ENCODE measurements at places on chromosomes 7 and 10. TPM values are rescaled to one million over a fixed set of nuclear protein-coding genes. Genes with fewer than 3 reads are reported as not detected.

DNA sequence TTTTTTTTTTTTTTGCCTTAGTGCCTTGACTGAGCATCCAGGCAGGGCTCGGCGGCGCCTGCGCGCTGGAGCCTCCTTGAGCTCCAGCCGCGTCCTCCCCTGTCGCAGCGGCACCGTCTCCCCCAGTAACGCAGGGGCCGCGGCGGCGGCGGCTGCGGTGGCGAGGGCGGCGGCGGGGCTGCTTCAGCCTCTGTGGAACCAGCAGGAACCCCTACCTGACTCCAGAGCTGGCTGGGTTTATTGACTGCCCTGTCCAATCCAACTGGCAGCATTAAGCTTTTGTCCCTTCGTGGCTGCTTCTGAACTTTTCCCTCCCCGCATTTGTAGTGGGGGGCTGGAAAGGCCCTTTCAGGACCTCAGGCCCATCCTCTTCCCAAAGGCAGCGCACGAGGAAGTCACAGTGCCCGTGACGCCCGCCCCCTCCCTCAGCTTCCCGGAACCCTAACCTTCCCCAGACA is at the start of gene GPR85:
TSS of gene GPR85 (minus strand) at position 397 of the 458 bp plus-strand sequence. CDS start 2,106 bp downstream, outside the sequence.
- DNase-seq = no peak
- H3K27me3 ChIP-seq = no peaks in the 10 kb centered on the region
- no peaks in the 10 kb centered on the region for H3K4me1 ChIP-seq
- H3K4me3 ChIP-seq = peak within 1 kb of the TSS; percentile 54
- peak within 1 kb of the TSS; percentile 32 for H3K27ac ChIP-seq

DNA sequence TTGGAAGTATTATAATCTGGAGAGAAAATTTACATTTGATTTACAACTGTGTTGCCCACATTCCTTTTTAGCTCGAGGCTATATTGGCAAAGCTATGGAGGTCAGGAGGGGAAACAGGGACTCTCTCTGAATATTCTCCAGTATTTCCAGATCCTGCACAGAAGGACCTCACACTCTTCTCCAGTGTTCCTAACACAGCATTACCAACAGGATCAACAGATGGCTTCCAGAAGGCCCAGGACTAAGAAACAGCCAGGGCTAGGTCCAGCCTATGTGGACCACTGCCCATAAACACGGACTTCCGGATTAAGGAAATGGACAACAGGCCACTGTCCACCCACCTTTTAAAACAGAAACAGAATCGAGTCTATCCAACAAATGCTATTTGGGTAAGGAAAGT is 65.3 kb downstream of the CHCHD3 start:
- no peaks in the 10 kb centered on the region for H3K27me3 ChIP-seq
- H3K27ac ChIP-seq = no peak overlapping the region
- H3K36me3 ChIP-seq = no peaks in the 10 kb centered on the region
- no peak overlapping the region for H3K4me3 ChIP-seq
- H3K4me1 ChIP-seq = no peaks in the 10 kb centered on the region

SLC29A4 gene
- 2.7 TPM for total RNA-seq

DNA sequence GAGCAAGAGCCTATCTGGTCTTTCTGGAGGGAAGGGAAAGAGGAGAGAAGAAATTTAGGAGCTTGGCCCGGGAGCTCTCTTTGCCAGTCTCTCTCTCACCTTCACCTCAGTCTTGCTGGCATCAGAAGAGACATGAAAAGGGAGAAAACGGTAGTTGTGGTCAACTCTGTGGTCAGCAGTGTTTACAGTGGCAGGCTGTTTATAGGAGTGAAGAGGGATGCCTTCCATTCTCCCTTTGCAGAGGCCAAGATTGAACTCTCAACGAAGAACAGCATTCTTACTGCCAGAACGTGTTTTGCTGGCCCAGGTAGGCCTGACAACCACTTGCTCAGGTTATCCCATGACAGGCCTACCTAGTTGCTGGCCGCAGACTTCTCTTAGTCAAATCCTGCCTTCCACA is 133.3 kb downstream of the CCDC3 start:
- no peaks in the 10 kb centered on the region for H3K27me3 ChIP-seq
- no peaks in the 10 kb centered on the region for H3K36me3 ChIP-seq
- H3K27ac ChIP-seq = no peak overlapping the region
- no peak overlapping the region for H3K4me3 ChIP-seq

DNA sequence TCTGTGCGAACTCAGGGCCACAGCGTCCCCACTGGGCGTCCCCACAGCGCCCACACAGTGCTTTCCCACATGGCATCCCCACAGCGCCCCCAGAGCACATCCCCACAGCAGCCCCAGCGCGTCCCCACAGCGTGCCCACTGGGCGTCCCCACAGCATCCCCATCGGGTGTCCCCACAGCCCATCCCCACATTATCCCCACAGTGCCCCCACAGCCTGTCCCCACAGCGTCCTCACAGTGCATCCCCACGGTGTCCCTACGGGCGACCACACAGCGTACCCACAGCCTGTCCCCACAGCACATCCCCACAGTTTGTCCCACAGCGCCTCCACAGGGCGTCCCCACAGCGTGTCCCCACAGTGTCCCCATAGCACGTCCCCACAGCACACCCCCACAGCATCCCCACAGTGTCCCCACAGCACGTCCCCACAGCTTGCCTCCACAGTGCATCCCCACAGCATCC is 131.6 kb downstream of the ACTR3B start:
- no peak overlapping the region for H3K27ac ChIP-seq
- H3K4me3 ChIP-seq = no peak overlapping the region
- H3K36me3 ChIP-seq = no peaks in the 10 kb centered on the region
- DNase-seq = no peak

GRCh38 chr7:40698214-40698920 is 563.6 kb downstream of the SUGCT start:
- H3K4me3 ChIP-seq = no peak overlapping the region

GRCh38 chr7:39826166-39826565 is 123.9 kb upstream of the CDK13 start:
- no peak overlapping the region for H3K27ac ChIP-seq
- no peaks in the 10 kb centered on the region for H3K4me1 ChIP-seq
- H3K36me3 ChIP-seq = no peaks in the 10 kb centered on the region
- DNase-seq = no peak

NEUROG3 gene
- not detected for total RNA-seq

- no peaks in the 10 kb centered on the region for H3K27me3 ChIP-seq
- no peaks in the 10 kb centered on the region for H3K36me3 ChIP-seq
- H3K4me3 ChIP-seq = peak overlapping the region; percentile 55
- DNase-seq = no peak
- peaks cover 21% of the 10 kb centered on the region for H3K4me1 ChIP-seq
Measured at GRCh38 chr10:128125416-128125943, 743 bp downstream of the MKI67 start.

GBX1 gene
- total RNA-seq = not detected

- no peak for DNase-seq
- no peak overlapping the region for H3K27ac ChIP-seq
- no peak overlapping the region for H3K4me3 ChIP-seq
- H3K36me3 ChIP-seq = no peaks in the 10 kb centered on the region
- H3K27me3 ChIP-seq = no peaks in the 10 kb centered on the region
Measured at GRCh38 chr10:127447197-127447596, 101.9 kb upstream of the NPS start.

TCF7L2 gene
- total RNA-seq = 44.4 TPM

CDNF gene
- 7.4 TPM for total RNA-seq

GRCh38 chr7:108659261-108659660 is 89.6 kb downstream of the DNAJB9 start:
- no peaks in the 10 kb centered on the region for H3K27me3 ChIP-seq
- no peak overlapping the region for H3K4me3 ChIP-seq
- DNase-seq = no peak
- no peak overlapping the region for H3K27ac ChIP-seq
- H3K36me3 ChIP-seq = no peaks in the 10 kb centered on the region
- no peaks in the 10 kb centered on the region for H3K4me1 ChIP-seq

DNA sequence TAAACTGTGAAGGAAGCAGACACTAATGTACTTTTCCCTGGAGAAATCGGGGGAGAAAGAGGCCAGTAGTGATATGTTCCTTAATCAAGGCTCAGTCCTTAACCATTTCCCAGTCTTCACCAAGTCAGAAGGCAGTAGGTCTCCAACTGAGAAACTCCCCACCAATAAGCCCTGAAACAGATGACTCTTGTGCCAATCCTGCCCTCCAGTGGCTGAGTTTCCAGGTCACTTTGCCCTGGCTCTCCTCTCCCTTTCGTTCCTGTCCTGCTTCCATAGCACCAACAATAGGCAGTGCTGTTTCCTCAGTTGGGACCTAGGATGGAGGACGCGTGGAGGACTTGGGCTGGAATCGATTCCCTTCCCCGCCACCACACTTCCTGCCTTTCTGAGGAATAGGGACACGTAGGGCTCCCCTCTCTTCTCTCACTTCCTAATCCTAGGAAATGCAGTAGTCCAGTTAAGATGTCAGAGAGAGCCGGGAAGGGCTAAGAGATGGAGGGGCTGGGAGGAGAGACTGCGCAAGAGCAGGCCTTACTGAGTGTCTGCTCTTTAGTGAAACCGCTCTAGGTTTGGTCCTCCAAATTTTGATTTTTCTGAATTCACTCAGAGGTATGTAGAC is 23.4 kb downstream of the ATOH7 start:
- no peak overlapping the region for H3K27ac ChIP-seq
- no peaks in the 10 kb centered on the region for H3K4me1 ChIP-seq
- DNase-seq = no peak
- H3K27me3 ChIP-seq = no peaks in the 10 kb centered on the region
- H3K4me3 ChIP-seq = no peak overlapping the region

DNA sequence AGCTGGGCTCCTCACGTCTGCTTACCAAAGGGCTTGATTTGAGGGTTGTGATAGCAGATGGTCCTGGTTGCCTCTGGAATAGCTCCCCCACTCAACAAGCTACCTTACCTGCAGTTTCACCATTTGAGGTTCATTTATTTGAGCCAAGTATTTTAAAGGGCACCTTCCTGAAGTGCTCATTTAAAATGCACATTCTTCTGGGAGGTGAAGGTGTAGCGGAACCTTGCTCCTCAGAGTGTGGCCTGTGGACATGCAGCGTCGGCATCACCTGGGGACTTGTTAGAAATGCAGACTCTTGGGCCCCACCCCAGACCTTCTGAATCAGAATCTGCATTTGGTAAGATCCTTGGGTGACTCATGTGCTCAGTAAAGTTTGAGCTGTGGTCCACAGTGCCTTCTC is 2.3 kb downstream of the CDH23 start:
- H3K27ac ChIP-seq = no peak overlapping the region
- peak; percentile 55 for DNase-seq
- H3K36me3 ChIP-seq = no peaks in the 10 kb centered on the region
- peaks cover 13% of the 10 kb centered on the region for H3K4me1 ChIP-seq
- H3K4me3 ChIP-seq = no peak overlapping the region

BAMBI gene
- total RNA-seq = 10.8 TPM

DNA sequence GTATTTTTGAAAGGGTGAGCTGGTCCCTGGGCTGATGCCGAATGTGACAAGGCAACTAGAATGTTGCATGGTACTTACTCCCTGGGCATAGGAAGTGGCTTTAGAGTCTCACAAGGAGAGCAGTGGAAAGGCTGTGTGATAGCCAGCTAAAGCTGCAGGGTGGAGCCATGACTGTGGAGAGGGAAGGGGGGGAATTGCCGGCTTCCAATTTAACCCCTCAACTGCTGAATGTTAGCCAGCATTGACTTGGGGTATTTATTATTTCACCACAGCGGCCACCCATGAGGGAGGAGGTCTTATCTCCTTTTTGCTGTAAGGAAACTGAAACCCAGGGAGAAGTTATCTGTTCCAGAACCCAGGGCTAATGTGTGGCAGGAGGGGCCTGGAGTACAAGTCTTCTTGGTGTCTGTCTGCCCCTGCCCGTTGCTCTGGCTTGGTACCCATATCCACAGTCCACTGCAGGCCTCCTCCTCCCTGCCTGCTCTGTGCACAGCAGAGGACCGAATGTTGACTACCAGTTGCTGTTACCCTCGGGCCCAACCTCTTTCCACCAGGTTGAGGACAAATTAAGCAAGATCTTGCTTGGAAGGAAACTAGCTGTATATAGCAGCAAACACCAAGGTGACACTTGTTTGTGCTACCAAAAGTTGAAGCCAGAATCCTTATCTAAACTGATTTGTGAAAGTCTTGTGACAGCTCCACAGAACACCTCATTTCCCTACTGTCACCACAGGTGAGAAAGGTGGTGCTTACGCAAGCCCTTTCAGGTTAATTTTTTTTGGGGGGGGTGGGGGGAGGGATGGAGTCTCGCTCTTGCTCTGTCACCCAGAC is 37.6 kb downstream of the WBP1L start:
- peaks cover 100% of the 10 kb centered on the region for H3K4me1 ChIP-seq
- H3K4me3 ChIP-seq = no peak overlapping the region
- H3K27ac ChIP-seq = peak overlapping the region; percentile 79
- no peaks in the 10 kb centered on the region for H3K36me3 ChIP-seq
- DNase-seq = no peak

DNA sequence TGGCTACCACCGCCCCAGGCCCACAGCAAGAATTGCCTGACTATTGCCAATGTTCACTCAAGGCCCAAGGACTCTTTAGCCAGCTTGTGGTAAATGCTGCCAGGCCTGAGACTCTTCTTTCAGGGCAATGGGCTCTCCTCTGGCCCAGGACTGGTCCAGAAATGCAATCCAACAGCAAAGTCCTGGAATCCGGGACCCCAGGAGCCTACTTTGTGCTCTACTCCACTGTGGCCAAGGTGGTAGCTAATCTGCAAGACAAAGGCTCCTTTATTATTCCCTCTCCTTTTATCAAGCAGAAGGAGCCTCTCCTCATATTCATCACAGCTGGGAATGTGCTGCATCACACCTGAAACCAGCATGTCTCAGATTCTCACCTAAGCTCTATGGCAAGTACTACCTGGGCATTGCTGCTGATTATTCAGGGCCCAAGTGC is 107.6 kb upstream of the PRSS58 start:
- H3K36me3 ChIP-seq = no peaks in the 10 kb centered on the region
- H3K27me3 ChIP-seq = no peaks in the 10 kb centered on the region
- no peak for DNase-seq

ERVW-1 gene
- total RNA-seq = not detected

DNA sequence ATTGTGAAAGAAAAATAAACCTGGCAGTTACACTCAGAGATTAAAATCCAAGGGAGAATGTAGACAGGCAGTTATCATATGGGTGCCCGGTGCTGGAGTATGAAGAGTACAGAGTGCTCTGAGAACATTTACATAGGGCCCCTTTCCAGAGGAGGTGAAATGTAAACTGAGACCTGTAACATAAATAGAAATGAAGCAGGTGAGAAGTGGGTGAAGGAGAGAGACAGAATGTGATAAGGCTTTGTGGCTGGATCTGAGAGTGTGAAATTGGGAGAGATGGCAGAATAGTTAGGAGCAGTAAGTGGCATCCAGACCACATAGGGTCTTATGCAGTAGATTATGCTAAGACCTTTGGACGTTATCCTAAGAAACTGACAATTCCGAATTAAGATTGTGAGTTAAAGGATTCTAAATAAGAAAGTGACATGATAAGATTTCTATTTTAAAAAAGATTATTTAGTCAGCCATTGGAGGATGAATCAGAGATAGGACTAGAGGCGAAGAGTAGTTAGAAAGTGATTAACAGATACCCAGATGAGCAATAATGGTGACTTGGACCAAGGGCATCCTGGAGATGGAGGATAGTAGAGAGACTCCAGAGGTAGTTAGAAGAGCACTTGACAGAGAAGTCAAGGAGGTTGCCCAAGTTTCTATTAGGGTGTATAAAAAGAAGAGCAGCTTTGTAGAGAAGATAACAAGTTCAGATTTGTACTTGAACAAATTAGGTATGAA is 36.7 kb downstream of the DNAH11 start:
- no peak for DNase-seq
- H3K27me3 ChIP-seq = no peaks in the 10 kb centered on the region
- no peaks in the 10 kb centered on the region for H3K4me1 ChIP-seq

EGR2 gene
- 3.2 TPM for total RNA-seq

NPSR1 gene
- not detected for total RNA-seq

CHST15 gene
- total RNA-seq = 27.0 TPM

Measured in vagina (tissue), 2 donors.